ENCODE measurements at places on chromosomes 6 and 20.
A peak's percentile ranks its signal among the peaks of the same experiment; 100 is the strongest.

GRCh38 chr20:63232235-63233060, 3.3 kb upstream of the BIRC7 start:
- no peak overlapping the region for H3K4me3 ChIP-seq
- H3K36me3 ChIP-seq = no peaks in the 10 kb centered on the region
- no peak overlapping the region for H3K27ac ChIP-seq

GRCh38 chr20:18443886-18444285, 22.9 kb downstream of the DZANK1 start:
- no peak overlapping the region for H3K4me3 ChIP-seq
- DNase-seq = no peak
- H3K27me3 ChIP-seq = no peaks in the 10 kb centered on the region
- H3K36me3 ChIP-seq = no peaks in the 10 kb centered on the region
- no peak overlapping the region for H3K27ac ChIP-seq

GRCh38 chr6:146913842-146914488, 290.3 kb upstream of the STXBP5 start:
- no peak overlapping the region for H3K27ac ChIP-seq
- no peak for DNase-seq
- H3K4me1 ChIP-seq = peaks cover 9% of the 10 kb centered on the region
- H3K36me3 ChIP-seq = no peaks in the 10 kb centered on the region

- peaks cover 6% of the 10 kb centered on the region for H3K27me3 ChIP-seq
- no peaks in the 10 kb centered on the region for H3K36me3 ChIP-seq
- H3K27ac ChIP-seq = no peak overlapping the region
- DNase-seq = no peak
- H3K4me3 ChIP-seq = no peak overlapping the region
- peaks cover 13% of the 10 kb centered on the region for H3K4me1 ChIP-seq
Measured at GRCh38 chr20:32580219-32580969, 4.7 kb downstream of the NOL4L start.

- H3K27me3 ChIP-seq = peaks cover 12% of the 10 kb centered on the region
- no peak for DNase-seq
Measured at GRCh38 chr6:113370508-113371502, 486.3 kb upstream of the MARCKS start.

GRCh38 chr6:144722154-144722737, 437.1 kb downstream of the UTRN start:
- peaks cover 16% of the 10 kb centered on the region for H3K36me3 ChIP-seq
- no peak overlapping the region for H3K4me3 ChIP-seq
- DNase-seq = no peak
- no peaks in the 10 kb centered on the region for H3K27me3 ChIP-seq
- H3K27ac ChIP-seq = no peak overlapping the region

- H3K4me1 ChIP-seq = no peaks in the 10 kb centered on the region
- H3K36me3 ChIP-seq = no peaks in the 10 kb centered on the region
- H3K27me3 ChIP-seq = peaks cover 13% of the 10 kb centered on the region
- H3K27ac ChIP-seq = no peak overlapping the region
Measured at GRCh38 chr6:90643381-90643780, 56.5 kb upstream of the MAP3K7 start.

- no peak for DNase-seq
- no peaks in the 10 kb centered on the region for H3K4me1 ChIP-seq
- H3K27me3 ChIP-seq = no peaks in the 10 kb centered on the region
- H3K36me3 ChIP-seq = no peaks in the 10 kb centered on the region
Measured at GRCh38 chr6:126372626-126373025, 32.7 kb downstream of the CENPW start.

GRCh38 chr20:50098259-50098658, 14.7 kb downstream of the UBE2V1 start:
- peaks cover 28% of the 10 kb centered on the region for H3K4me1 ChIP-seq
- no peaks in the 10 kb centered on the region for H3K27me3 ChIP-seq
- peaks cover 44% of the 10 kb centered on the region for H3K36me3 ChIP-seq
- H3K4me3 ChIP-seq = no peak overlapping the region
- no peak for DNase-seq
- H3K27ac ChIP-seq = no peak overlapping the region

DNA sequence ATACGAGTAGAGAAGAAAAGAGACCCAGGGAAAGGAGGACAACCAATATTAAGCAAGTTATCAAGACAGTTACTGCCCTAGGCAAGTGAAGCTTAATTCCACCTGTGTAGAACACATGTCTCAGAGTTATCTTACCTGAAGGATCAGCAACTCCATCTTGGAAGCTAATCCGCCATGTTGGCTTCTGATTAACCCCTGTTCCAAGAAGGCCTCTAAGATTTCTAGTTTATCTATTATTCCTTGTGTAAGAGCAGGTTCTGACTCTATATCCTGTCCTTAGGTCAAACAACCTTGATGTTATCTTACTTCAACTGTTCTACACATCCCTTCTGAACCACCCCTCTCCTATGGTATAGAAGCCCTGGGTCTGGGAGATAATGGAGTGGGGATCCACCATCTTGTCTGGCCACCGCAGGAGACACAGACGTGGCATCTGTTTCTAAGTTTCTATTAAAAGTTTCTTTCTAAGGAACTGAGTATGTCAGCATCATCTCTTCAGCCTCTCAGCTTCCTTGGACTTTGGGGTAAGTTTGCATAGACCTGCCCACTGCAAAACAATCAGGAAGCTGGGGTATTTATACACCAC, 27.7 kb upstream of the PTPN1 start:
- no peaks in the 10 kb centered on the region for H3K27me3 ChIP-seq
- DNase-seq = no peak
- peak overlapping the region; percentile 97 for H3K27ac ChIP-seq
- H3K36me3 ChIP-seq = peaks cover 3% of the 10 kb centered on the region
- H3K4me1 ChIP-seq = peaks cover 50% of the 10 kb centered on the region

DNA sequence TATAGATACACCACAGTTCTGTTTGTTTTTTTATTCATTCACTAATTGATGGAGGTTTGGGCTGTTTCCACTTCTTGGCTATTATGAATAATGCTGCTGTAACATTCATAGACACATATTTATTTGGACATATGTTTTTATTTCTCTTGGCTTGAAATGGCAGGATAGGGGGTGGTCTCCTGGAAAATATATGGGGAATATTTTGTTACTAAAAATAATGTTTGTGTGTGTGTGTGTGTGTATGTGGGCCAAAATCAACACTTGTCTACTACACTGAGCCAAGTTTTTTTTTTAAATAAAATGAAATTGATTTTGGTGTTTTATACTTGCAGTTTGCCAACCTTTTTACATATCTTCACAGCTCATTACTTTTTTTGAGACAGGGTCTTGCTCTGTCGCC, 264.4 kb upstream of the SULF2 start:
- H3K4me1 ChIP-seq = no peaks in the 10 kb centered on the region
- DNase-seq = no peak
- peaks cover 21% of the 10 kb centered on the region for H3K27me3 ChIP-seq
- no peak overlapping the region for H3K27ac ChIP-seq

DNA sequence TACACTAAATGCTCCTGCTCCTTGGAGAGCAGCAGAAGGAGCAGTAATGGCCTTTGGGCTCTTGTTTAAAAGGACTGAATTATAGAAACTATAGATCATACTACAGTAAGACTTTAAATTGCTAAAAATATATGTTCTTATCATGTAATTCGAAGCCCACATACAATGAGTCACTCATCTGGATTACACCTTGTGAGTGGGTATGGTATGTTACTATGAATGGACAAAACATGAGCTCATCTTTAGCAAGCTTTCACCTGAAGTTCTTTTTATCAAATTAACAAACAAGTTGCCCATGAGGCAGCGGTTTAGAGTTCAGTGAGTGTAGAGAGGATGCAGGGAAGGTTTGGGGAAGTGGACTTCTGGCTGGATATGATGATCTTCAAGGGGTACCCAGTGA, 114.4 kb upstream of the CCN2 start:
- H3K27ac ChIP-seq = no peak overlapping the region
- no peaks in the 10 kb centered on the region for H3K27me3 ChIP-seq
- H3K4me1 ChIP-seq = peaks cover 16% of the 10 kb centered on the region
- no peak overlapping the region for H3K4me3 ChIP-seq

- H3K4me1 ChIP-seq = no peaks in the 10 kb centered on the region
- H3K4me3 ChIP-seq = no peak overlapping the region
- no peak for DNase-seq
- H3K27ac ChIP-seq = no peak overlapping the region
Measured at GRCh38 chr20:3283222-3283820, 44.3 kb upstream of the SLC4A11 start.

- no peaks in the 10 kb centered on the region for H3K4me1 ChIP-seq
- H3K4me3 ChIP-seq = no peak overlapping the region
- no peak overlapping the region for H3K27ac ChIP-seq
- no peak for DNase-seq
Measured at GRCh38 chr6:105310371-105310770, 92.5 kb downstream of the PREP start.

DNA sequence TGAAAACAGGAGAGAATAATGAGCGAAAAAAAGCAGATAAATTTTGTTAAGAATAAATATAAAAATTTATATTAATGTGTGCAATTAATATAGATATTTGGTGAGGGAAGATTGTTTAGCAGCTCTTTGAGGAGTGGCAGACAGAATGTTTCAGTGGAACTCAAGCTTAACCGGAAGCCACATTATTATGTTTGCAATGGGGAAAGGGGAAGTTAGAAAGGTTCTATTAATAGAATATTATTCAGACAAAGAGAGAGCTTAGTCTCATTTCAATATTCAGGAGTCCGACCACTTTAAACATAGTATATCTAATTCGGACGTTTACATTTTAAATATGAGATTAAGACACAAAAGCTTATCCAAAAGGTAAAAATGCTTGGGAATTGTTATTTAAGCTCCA, 81.6 kb upstream of the KHDRBS2 start:
- H3K36me3 ChIP-seq = peaks cover 8% of the 10 kb centered on the region
- no peaks in the 10 kb centered on the region for H3K27me3 ChIP-seq
- peak overlapping the region; percentile 93 for H3K27ac ChIP-seq
- DNase-seq = no peak
